ENCODE measurements at places on chromosomes 16 and 17.

GRCh38 chr17:69064001-69064400 is 3.3 kb upstream of the ABCA9 start:
- DNase-seq = no peak

DNA sequence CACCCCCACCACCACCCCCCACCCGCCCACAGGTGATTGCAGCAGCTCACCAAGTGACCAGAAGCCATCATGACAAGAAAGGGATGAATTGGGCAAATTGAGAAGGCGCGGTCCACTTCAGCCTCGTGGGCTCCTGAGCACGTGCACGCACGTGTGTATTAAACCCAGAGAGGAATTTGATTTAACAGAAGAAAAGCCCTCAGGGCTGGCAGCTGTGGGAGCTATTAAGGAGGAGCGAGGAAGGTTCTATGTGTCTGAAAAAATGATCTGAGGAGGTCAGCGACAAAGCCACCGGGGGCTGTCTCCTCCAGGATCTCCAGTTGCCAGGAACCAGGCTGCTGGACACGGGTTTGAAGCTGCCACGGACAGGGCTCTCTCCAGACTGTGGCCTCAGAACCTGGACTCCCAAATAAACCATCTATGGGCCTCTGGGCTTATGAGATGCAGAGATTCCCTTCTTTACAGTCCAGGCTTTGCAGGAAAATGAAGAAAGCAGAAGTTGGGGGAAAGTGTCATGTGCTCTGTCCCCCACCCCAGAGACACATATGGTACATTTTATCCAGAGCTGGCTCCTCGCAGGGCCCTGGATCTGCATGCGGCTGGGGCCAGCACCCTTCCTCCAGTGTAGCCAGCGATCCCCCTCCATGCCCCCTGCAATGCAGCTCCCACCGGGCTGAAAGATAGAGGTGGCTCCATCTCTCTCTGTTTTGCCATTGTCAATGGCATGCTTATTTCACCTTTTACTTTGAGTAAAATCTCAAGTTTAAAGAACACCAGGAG is 219.7 kb upstream of the RPL38 start:
- DNase-seq = no peak

DNA sequence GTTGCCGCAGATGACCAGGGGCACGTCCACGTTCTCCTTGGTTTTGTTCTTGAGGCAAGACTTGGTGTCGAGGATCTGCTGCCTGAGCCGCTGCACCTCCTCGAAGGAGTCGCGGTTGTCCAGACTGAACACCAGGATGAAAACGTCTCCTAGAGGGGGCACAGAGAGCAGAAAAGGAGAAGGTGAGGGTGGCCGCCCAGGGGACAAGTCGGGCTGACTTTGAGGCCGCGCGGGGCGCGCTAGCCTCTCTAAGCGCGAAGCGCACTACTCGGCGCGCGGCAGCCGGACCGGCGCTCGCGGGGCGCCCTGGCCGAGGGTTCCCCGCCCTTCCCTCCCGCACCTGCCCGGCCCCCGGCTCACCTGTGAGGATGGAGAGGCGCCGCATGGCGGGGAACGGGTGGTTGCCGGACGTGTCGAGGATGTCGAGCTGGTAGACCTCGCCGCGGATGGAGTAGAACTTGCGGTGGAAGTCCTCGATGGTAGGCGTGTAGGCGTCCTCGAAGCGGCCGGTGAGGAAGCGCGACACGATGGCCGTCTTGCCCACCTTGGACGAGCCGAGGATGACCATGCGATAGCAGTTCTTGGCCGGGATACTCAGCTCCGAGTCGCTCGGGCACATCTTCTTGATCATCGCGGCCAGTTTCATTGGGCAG is 533 bp downstream of the RASD1 start:
- no peak for DNase-seq

GRCh38 chr16:51337662-51338061 is 186.6 kb upstream of the SALL1 start:
- DNase-seq = no peak

- no peak for DNase-seq
Measured at GRCh38 chr17:27319541-27320221, 25.8 kb downstream of the WSB1 start.

DNA sequence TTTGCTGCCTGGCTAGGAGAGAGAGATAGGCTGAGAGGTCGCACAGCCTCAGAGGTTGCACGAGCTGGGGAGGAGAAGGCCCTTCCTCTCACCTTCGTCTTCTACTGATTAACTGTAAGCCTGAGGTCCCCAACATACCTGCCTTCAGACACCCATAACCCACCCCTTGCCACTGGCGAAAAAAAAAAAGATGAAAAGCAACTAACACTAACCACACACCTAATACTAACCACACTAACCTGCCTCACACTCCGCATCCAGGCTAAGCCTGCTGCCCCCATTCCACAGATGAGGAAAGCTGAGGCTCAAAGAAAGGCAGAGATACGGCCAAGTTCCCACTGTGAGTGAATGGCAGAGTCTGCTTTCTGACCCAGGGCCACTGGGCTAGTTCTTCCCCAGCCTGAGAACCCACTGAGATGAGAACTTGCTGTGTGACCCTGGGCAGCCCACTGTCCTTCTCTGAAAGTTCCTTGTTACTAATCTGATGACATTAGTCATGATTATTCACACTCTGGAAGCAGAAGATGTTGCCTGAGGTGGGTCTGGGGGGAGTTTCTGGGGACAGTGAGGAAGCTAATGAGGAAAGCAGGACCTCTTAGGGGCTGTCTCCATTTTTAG is 4.6 kb downstream of the IL21R start:
- no peak for DNase-seq

DNA sequence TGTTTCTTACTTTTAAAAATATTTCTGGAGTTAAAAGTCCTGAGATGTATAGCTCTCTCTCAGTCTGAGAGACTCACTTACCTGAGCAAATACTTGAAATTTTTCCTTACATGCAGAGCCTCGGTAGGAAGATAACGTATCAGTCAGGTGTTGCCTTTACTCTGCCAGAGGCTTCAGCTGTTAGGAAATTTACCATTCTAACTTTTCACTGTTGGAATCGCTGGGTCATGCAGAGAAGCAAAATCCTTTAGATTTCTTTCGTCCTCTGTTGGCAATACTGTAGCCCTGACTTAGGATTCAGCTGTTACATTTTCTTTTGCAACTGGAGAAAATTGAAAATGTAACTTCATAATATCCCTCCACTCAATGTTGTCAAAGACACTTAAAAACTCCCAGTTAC is 20.0 kb upstream of the KCNJ16 start:
- DNase-seq = no peak

- DNase-seq = no peak
Measured at GRCh38 chr16:24203675-24204074, 52.5 kb upstream of the CACNG3 start.

DNA sequence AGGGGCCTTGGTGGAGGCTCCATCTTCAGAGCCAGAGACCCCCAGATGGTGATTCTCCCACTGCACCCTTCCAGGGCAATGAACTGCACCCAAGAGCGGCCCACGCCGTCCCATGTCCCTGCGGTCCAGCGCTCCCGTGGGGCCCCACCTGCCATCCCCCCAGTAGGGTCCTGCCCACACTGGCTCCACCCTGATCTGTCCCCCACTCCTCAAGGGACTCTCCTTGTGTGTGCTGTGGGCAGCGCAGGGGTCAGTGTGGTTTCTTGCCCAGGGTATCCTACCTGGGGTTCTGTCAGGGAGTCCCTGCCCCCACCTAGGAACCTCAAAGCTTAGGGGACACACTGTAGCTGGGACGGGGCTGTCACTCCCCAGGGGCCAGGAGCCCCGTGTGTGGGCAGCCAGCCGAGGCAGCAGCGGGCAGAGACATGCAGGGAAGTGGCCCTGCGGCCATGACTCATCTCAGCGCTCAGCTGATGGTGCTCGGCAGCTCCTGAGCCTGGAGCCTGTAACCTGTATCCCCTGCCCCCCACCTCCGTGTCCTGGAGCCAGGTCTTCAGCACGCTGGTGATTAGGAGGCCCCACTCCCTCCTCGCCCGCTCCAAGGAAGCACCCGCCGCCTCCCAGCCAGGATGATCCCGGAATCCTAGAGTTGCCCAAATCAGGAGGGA is 35.7 kb upstream of the SSTR5 start:
- DNase-seq = no peak

GRCh38 chr17:76997981-76998531 is 129.9 kb downstream of the MGAT5B start:
- DNase-seq = no peak

- DNase-seq = no peak
Measured at GRCh38 chr17:64537488-64537887, 30.7 kb downstream of the CEP95 start.

GRCh38 chr17:80261159-80261894 is 675 bp downstream of the RNF213 start:
- no peak for DNase-seq

DNA sequence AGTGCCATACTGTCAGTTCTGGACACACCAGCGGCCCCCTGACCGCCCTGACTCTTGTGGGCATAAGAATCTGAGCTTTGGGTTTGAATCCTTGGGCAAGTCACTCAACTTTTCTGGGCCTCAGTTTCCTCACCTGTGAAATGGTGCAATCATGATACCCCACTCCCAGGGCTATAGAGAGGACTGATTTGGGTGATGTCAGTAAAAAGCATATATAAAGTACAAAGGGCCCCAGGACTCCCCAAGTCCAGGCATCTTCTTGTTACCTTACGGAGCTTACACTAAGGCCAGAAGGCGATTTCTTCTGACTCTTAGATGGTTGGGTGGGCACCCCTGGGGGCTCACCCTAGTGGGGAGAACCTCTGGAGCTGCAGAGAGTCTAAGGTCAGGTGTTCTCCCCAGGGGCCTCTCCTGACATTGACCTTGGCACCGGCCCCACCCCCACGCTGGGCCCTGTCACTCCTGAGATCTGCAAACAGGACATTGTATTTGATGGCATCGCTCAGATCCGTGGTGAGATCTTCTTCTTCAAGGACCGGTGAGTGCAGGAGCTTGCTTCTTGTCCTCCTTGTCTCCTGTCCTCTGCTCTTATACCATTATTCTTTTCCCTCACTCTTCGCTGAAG is 13.9 kb downstream of the MMP2 start:
- no peak for DNase-seq

DNA sequence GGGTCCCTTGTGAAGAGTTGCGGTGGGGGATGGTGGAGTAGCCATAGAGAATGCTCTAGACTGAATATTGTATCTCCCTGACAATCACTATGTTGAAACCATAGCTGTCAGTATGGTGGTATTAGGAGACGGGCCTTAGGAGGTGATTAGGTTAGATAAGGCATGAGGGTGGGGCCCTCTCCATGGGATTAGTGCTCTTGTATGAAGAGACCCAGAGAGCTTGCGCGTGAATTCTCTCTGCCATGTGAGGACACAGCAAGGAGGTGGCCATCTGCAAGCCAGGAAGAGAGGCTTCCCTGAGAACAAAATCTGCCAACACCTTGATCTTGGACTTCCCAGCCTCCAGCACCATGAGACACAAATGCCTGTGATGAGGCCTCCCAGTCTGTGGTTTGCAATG is 34.5 kb upstream of the MGAT5B start:
- no peak for DNase-seq

- no peak for DNase-seq
Measured at GRCh38 chr16:5186381-5186903, 88.8 kb upstream of the EEF2KMT start.

GRCh38 chr17:3990386-3991127 is 26.3 kb upstream of the ATP2A3 start:
- no peak for DNase-seq

DNA sequence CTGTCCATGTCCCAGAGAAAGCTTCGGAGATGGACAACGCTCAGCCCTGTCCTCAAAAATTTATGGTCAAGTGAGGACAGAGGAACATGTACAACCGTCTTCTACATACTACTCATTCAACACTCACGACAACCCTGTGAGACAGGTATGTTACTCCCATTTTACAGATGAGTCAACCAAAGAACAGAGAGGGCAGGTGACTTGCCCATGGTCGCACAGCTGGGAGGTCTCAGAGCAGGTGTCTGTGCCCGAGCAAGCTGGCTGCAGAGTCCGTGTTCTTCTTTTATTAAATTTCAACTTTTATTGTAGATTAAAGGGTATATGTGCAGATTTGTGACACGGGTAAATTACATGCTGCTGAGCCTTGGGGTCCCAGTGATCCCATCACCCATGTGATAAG is 5.8 kb upstream of the WFDC1 start:
- no peak for DNase-seq

DNA sequence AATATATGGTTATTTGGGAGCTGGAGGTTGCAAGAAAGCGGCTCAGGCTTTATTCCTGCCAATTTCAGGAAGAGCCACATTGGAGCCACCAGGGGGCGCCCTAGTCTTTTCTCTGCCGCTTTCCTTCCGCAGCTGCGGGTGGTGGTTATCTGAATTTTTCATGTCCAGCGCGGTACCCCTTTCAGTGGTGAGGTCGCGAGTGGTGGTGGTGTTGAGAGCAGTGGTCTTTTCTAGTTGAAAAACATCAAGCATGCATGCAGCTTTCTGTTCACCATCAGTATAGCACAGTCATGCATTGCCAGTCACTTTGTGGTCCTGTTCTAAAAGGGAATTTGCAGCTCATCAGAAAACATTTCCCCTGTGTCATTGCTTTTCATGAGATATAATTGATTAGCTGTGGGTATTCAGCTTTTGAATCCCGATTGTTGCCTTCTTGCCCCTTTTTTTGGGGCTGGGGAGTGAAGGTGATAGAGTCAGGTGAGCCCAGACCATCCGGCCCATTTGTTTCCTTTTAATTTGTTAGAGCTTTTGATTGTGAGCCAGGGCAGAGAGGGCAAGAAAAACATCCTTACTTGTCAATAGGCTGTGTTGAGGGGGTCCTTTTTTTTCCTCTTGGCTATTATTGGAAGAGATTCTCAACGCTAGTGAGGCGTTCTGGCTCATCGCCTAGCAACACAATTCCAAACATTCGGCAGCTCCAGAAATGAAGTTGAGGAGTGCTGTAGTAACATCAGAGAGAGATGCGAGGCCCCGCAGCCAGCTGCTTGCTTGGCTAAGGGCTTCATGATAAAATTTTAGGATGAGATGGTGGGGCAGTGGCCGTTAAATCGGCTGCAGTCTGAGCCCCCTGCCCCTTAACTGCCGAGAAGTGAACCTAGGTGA is 119.0 kb downstream of the SNX29 start:
- DNase-seq = peak; percentile 65

DNA sequence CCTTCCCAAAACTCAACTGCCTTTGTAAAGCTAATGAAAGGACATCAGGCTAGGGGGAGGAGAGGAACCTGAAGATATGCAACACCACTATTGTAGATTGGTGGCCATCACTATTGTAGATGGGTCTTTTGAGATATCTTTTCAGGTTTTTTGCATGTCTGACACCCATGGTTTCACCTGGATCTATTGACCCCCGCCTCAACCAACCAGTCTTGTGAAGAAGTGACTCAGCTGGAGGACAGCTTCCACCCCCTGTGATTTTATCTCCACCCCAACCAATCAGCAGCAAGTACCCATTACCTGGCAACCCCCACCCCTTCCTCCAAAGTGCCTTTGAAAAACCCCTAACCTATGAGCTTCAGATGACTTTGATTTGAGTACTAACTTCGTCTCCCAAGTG is 382.6 kb upstream of the GOT2 start:
- no peak for DNase-seq

GRCh38 chr17:50027172-50027880 is 28.6 kb upstream of the ITGA3 start:
- DNase-seq = no peak

- DNase-seq = no peak
Measured at GRCh38 chr17:58583486-58583885, 69.0 kb upstream of the MTMR4 start.

- no peak for DNase-seq
Measured at GRCh38 chr17:15431196-15431595, 36.2 kb downstream of the CDRT4 start.

- DNase-seq = no peak
Measured at GRCh38 chr17:77036841-77037381, 103.9 kb upstream of the SEC14L1 start.
